ENCODE measurements at places on chromosomes 13 and 19.

- DNase-seq: peak; percentile 82
These were observed 8.9 kb downstream of the FPR1 start for GRCh38 chr19:51742789-51743188.

DNA sequence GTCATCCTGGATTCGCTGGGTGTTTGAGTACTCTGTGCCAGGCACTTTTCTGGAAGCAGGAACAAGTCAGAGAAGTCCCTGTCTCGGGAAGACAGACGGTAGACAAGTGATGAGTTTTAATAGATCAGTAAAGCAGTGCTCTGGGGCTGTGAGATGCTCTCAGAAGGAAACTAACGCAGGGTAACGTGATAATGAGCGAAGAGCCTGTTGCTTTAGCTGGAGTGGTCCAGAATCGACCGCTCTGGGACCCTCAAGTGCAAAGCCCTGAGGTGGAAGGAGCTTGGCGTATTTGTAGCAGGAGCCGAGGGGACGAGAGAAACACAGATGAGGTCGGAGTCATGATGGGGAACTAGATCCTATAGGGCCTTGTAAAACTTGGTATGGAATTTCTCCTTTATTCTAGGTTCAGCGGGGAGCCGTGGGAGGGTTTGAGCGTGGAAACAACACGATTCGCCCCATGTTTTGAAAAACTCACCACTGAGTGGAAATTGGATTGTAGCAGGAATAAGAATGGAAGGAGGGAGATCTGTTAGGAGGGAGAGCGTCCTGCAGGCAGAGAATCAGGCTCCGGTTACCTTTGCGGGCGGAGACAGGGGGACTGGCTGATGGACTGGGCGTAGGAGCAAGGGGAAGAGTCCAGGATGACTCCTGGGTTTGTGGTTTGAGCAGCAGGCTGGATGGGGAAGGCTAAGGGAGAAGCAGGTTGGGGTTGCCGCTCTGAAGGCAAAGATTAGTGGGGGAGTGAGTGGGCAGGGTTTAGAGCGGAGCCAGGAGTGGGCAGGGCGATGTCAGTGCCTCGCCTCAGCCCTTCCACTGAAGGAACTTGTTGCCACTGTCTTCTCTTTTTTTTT, 763 bp downstream of the POLD1 start:
- DNase-seq: peak; percentile 52

DNA sequence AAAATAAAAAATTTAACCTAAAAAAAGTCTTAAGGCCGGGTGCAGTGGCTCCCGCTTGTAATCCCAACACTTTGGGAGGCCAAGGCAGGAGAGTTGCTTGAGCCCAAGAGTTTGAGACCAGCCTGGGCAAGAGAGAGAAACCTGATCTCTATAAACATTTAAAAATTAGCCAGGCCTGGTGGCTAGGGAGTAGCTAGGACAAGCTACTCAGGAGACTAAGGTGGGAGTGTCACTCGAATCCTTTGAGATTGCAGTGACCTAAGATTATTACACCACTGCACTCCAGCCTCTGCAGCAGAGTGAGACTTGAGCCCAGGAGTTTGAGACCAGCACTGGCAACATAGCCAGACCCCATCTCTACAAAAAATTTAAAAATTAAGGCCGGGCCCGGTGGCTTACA, 1.1 kb downstream of the CCDC97 start:
- DNase-seq: no peak

GRCh38 chr13:43100667-43101066, 77.3 kb downstream of the DNAJC15 start:
- DNase-seq: no peak

DNA sequence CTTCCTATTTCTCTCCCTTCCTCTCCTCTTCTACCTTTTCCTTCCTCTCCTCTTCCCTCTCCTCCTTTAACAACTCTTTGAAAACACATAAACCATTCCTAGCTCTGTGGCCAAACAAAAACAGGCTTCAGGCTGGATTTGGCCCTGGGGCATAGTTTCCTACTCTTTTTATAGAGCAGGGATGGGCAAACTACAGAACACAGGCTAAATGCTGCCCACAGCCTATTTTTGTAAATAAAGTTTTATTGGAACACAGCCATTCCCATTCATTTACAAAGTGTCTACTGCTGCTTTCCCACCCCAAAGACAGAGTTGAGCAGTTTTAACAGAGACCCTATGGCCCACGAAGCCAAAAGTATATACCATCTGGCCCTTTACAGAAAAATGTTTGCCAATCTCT, 35.4 kb downstream of the LHFPL6 start:
- no peak for DNase-seq

GRCh38 chr19:51808333-51808986, 13.5 kb downstream of the FPR3 start:
- DNase-seq: peak; percentile 86

GRCh38 chr13:35888981-35889380, 242.2 kb downstream of the DCLK1 start:
- no peak for DNase-seq

Measured in choroid plexus epithelial cell (primary cell).